Activated naive CD4-positive, alpha-beta T cell treated with anti-CD3 and anti-CD28 coated beads for 36 hours (primary cell): ENCODE measurements at places on chromosomes 12 and 14. TPM values are rescaled to one million over a fixed set of nuclear protein-coding genes. Genes with fewer than 3 reads are reported as not detected.
A peak's percentile ranks its signal among the peaks of the same experiment; 100 is the strongest.

DNA sequence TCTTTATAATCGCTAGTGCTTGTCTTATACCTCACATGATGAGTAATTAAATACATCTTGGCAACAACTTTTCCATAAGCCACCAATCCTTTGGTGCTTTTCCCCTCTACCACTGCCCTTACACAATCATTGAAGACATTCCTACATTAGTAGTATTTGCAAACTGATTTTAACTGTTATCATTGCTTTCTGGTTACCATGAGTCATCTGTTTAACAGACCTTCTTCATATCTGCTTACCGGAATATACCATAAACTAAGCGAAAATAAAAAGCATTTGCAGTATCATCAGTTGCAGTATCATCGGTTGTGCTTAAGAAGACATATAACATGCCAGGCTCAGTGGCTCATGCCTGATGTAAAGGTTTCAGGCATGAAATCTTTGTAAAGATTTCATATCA, 54.8 kb upstream of the PLEKHA5 start:
- no peak for DNase-seq

DNA sequence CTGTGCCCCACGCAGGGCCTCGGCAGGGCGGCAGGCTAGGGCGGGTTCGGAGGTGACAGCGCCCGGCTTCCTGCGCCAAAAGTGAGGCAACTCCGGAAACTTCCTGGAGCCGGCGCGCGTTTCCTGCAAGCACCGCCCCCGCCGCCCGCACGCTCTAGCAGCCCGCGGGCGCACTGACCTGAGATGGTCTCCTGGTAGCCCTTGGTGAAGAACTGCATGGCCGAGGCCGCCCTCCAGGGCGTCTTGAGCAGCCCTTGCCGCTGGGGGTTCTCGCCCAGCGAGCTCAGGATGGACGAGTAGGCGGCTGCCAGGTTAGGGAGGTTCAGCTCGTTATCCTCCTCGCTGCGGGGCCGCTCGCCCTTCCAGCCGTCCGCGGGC, 494 bp downstream of the GCH1 start:
- peak; percentile 88 for DNase-seq

GRCh38 chr14:104307246-104307626, 168.8 kb downstream of the KIF26A start:
- no peak for DNase-seq

- DNase-seq, result no peak
Measured at GRCh38 chr14:58118097-58118815, 33.8 kb downstream of the ARMH4 start.

DNA sequence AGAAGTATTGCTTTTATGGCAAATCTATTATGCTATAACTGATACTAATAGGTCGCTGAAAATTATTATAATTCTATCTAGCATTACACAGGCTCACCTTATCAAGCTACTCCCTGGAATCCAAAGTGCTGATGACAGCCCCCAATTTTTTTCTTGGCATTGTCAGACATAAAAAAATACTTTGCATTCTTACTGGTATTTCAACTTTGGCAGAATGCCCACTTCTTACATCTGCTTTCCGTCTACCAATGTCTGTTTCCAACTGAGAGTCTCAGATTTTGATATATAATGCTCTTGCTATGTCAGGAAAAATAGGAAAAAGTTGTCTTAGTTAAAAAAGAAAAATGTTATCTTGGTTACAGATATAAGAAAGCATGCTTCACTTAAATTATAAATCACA, 615.4 kb downstream of the C12orf50 start:
- DNase-seq, result no peak

- DNase-seq, result no peak
Measured at GRCh38 chr14:35222872-35223466, 69.2 kb upstream of the PSMA6 start.

DNA sequence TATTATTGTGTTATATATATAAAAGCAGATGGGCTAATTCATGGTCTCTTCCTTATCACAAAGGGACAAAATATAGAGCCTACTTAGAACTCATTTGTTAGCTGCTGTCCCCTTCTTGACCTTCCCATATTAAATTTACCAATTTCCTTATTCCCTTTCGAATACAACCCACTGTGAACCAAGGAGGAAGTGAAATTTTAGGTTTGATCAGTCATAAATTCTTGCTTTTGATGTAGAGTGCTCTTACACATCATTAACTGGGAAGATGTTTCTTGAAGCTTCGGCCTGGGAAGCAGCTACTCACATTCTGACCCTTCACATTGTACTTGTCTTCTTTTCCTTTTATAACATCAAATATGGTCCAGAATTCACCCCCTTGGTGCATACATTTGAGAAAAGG, 579.0 kb downstream of the LRFN5 start:
- DNase-seq, result no peak

DNA sequence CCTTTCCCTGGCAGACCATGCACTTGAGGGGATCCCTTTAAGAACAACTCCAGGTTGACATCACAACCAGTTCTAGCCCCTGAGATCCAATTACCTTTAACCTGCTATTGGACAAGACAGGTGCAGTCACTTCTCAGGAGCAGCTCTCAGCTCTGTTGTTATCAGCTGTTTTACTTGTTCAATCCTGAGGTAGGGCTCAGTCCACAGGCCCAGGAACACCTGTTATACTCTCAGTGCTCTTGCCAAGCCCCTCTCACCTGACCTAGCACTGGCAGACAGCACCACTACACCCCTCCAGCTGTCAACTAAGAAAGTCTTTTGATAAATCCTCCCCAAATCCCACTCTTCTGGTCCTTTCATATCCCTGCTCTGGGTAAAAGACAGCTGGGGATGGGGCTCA, 163.9 kb upstream of the TMTC2 start:
- DNase-seq, result no peak

- no peak for DNase-seq
Measured at GRCh38 chr12:48001505-48002413, 2.5 kb downstream of the COL2A1 start.

GRCh38 chr12:7175493-7175892, 14.0 kb upstream of the PEX5 start:
- DNase-seq, result no peak

- no peak for DNase-seq
Measured at GRCh38 chr12:67455236-67455635, 186.1 kb downstream of the CAND1 start.

- DNase-seq, result no peak
Measured at GRCh38 chr12:69524331-69524630, 54.1 kb downstream of the FRS2 start.

DNA sequence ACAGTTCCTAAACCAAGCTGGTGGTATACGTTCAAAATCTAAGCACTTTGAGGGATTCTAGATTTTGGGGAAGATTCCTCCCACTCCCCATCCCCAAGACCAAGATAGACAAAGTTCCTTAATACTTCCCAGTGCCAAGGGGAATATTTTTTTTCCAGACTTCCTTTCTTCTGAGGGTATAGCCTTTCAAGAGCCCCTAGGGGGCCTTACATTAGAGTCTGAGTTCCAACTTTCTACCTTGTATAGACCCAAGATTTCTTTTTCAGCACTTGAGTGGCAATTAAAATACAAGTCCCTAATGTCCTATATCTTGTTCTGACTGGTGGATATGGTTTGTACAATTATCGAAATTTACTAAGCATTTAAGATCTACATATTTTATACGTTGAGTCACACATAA, 28.7 kb upstream of the SOS2 start:
- DNase-seq, result no peak

DNA sequence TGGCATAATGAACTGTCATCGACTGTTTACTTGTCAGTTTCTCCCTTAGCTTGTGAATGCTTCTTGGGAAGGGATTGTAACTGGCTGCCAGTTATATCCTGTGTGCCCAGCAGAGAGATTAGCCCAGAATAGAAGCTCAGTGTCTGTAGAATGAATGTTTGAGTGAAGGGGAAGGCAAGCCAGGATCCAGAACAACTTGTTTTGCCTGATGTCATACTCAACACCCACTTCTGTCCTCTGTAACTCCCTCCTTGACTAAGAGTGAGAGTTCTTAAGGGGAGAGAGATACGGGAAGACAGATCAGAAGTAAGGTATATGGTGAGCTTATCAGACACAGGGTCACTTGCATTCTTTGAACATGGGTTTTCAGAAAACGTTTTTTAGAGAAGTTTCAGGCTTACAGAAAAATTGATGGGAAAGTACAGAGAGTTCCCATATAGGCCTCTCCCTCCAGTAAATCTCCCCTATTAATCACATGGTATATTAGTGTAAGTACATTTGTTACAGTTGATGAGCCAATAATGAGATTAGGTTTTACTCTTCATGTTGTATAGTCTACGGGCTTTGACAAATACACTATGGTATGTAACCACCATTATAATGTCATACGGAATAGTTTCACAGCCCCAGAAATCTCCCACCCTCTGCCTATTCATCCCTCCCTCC, 5.6 kb upstream of the SPPL3 start:
- DNase-seq, result no peak

Gene RNF212B
- total RNA-seq, result not detected

Gene KRT6A
- not detected for total RNA-seq

Gene GPR84
- 1.2 TPM for total RNA-seq

Gene KCNC2
- total RNA-seq, result not detected

Gene PIP4K2C
- 11.8 TPM for total RNA-seq

Gene GUCY2C
- not detected for total RNA-seq

Gene CLEC9A
- total RNA-seq, result not detected

Gene DHRS7
- total RNA-seq, result 40.5 TPM
